ENCODE measurements at places on chromosomes 16 and 17.

DNA sequence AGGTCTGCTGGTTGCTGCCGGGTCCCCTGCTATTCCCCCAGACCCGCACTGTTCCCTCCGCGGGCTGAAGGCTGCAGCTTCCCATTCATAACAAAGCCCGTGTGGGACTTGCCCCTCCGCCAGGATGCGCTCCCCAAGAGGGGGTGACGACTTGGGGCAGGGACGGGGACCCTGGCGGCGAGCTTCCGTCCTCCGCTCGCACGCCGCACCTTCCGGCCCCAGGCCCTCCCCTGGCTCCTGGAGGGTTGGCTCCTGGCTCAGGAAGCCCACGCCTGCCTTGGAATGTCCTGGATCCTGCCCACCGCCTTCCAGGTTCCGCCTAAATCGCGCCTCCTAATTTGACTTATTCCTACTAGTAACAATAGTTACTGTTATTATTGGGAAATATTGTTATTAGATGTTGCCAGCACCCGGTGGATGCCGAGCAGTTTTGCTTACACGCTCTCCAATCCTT, 1.1 kb upstream of the TFAP4 start:
- DNase-seq: peak; percentile 60

GRCh38 chr16:3670711-3671110, 16.2 kb downstream of the DNASE1 start:
- DNase-seq: no peak

DNA sequence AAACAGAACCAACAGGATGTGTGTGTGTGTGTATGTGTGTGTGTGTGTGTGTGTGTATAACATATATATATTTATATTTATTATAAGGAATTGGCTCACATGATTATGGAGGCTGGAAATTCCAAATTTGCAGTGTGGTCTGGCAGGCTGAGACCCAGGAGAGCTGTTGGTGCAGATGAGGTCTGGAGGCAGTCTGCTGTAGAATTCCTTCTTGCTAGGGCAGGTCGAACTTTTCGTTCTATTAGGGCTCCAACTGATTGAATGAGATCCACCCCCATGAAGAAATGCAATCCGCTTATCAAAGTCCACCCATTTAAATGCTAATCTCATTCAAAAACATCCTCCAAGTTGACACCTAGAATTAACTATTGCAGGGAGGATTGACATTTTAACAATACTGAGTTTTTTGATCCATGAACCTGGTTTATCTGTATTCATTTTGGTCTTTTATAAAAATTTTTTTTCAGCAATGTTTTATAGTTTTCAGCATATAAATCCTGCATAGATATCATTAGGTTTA, 85.0 kb downstream of the CYLD start:
- DNase-seq: no peak

GRCh38 chr16:31064882-31065461, 9.1 kb downstream of the ZNF668 start:
- DNase-seq: peak; percentile 79

GRCh38 chr17:82962163-82962720, 117.2 kb upstream of the METRNL start:
- no peak for DNase-seq

GRCh38 chr16:64455275-64455674, 666.6 kb downstream of the CDH11 start:
- no peak for DNase-seq

DNA sequence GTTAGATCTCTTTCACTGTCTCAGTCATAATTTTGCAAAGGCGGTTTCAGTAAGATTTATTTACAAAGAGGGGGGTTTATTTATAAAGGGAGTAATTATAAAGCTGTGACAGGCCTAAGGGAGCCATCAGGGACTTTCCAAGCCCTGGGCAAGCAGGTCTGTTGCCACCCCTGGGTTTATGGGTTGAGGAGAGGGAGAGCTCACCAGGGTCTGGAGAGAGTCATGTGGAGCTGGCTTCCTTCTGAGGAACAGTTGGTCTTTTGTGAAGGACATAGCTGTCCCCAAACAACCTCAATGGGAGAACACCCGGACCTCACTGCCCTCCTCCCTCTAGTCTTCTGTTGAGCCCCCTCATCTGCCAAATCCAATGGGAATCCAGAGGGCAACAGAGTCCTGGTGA, 9.8 kb downstream of the ITGAM start:
- no peak for DNase-seq

DNA sequence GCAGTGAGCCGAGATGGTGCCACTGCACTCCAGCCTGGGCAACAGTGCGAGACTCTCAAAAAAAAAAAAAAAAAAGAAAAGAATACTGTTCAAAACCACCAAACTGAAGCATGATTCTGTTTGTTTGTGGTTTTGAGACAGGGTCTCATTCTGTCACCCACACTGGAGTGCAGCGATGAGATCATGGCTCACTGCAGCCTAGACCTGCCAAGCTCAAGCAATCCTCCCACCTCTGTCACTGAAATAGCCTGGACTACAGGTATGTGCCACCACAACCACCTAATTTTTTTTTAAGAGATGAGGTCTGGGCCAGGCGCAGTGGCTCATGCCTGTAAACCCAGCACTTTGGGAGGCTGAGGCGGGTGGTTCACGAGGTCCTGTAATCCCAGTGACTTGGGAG, 4.3 kb downstream of the SUMO2 start:
- no peak for DNase-seq

GRCh38 chr17:7354262-7354843, 603 bp upstream of the TMEM95 start:
- peak; percentile 90 for DNase-seq

DNA sequence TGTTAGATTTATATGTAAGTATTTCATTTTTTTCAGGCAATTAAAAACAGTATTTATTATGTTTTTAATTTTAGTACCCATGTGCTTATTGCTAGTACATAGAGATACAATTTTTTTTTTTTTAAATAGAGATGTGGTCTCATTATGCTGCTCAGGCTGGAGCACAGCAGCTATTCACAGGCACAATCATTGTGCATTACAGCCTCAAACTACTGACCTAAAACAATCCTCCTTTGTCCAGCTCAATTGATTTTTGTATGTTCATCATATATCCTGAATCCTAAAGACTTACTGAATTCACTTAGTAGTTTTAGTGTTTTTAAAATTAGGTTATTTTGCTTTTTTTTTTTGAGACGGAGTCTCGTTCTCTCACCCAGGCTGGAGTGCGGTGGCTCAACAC, 26.3 kb downstream of the SPECC1 start:
- DNase-seq: no peak

DNA sequence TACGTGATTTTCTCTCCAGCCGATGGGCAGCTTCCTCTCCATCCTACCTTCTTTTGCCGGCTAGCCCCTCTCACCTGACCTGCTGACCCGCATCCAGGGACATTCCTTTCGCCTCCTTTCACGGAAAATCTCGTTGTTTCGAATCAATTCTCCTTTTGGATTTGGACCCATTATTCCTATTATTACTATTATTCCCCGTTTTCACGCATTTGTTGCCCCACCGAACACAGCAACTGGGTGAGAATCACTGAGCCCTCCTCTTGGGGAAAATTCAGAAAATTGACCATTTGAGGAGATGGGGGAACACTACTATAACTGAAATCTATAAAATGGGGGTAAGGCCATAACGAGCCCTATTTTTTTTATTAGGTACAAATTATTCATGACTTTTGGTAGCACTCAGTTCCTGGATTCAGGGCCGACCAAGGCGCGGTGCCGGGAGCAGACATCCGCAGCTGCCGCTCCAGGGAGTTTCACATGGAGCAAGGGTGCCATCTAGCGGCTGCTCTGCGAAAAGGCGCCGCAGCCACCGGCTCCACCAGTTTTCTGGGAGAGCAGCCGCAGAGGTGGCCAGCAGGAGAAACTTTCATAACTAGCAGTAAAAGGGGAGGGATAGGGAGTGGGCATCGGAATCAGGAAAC, 3.3 kb upstream of the HOXB8 start:
- peak; percentile 91 for DNase-seq

GRCh38 chr16:88783391-88784073, 1.5 kb downstream of the PIEZO1 start:
- DNase-seq: no peak

- DNase-seq: no peak
These were observed 877 bp upstream of the BCL7C start for GRCh38 chr16:30894540-30895368.

- DNase-seq: no peak
These were observed 1349.4 kb downstream of the CDH8 start for GRCh38 chr16:60686824-60687223.

DNA sequence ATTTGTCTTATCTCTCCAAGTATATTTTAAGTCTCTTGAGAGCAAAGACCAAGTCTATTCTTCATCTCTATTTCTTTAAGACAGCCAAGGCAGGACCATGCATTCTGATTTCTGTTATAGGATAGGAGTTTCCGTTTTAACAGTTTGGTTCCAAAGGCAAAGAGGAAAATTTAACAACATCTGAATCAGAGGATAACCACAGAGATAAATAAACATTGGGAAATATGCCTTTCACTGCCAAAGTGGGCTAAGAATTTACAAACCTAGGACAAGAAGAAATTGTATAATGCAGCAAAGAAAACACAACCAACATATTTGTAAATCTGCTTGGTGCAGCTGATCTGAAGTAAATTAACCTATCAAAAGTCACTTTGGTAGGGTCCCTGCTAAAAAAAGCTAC, 37.7 kb downstream of the USP32 start:
- peak; percentile 21 for DNase-seq

DNA sequence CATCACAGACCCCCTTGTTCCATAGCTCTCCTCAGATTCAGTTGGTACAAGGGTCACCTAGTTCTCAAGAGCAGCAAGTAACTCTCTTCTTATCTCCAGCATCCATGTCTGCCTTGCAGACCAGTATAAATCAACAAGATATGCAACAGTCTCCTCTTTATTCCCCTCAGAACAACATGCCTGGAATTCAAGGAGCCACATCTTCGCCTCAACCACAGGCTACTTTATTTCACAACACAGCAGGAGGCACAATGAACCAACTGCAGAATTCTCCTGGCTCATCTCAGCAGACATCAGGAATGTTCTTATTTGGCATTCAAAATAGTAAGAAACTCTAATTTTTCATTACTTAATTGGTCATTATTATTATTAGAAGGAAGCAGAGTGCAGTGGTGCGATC, 32.4 kb downstream of the NQO1 start:
- DNase-seq: no peak

- no peak for DNase-seq
These were observed 19.6 kb downstream of the SPIRE2 start for GRCh38 chr16:89847940-89848297.

GRCh38 chr17:21275047-21275578, 9.4 kb upstream of the MAP2K3 start:
- DNase-seq: no peak

DNA sequence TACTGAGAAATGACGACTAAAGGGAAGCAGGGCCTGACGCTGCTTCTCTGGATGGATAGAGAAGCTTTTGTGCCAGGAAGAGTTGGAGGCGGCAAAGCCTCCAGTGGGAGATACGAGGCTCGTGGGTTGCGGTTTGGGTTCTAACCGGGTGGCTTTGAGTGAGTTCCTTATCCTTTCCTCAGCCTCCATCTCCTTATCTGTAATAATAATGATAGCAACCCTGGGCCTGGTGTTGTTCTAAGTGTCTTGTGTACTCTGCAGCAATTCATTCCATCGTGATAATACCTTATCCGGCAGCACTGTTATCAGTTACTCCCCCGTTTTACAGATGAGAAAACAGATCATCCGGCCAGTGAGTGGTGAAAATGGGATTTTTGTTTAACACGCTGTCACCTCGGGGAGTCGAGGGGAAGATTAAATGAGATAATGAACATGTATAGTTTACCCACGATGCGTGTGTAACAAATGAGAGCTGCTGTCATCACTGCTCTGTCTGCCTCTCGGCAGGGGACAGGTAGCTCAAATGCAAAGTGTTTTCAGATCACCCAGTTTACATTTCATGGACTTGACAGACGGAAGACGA, 52.0 kb upstream of the LHX1 start:
- DNase-seq: no peak

DNA sequence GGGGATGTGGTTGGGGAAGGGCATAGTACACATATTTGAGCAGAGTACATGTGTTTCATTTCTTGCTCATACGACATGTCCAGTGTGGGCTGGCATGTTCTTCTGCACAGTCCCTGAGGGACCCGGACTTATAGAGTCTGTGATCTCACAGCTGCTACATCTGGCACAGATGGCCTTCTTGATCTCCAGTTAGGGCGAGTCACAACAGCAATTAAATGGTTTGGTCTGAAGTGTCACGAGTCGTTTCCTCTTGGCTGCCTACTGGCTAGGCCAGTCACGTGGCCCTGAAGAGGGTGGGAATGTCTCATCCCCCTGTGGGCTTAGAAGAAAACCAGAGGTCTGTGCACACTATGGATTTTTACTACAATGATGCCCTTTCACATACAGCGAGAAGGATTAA, 443.6 kb downstream of the WWOX start:
- DNase-seq: no peak

- DNase-seq: no peak
These were observed 281.5 kb downstream of the TOX3 start for GRCh38 chr16:52265446-52265861.

DNA sequence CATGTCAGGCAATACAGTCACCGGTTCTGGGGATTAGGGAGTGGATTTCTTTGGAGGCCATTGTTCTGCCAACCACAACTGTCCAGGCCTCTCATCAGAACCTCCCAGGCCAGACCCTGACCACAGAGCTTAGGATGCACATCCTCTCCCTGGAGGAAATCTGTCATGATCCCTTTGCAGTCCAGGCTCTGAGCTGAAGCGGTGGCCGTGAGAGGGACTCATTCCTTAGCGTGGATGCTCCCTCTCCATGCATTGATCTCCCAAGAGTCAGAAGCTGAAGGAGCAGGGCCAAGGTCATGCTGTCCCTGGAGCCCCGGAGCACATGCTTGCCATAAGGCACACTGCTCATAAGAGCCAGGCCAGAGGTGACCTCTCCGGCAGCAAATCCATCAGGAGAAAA, 181.4 kb downstream of the COPRS start:
- DNase-seq: no peak

- no peak for DNase-seq
These were observed 20.9 kb downstream of the LDAF1 start for GRCh38 chr16:21179126-21179982.

DNA sequence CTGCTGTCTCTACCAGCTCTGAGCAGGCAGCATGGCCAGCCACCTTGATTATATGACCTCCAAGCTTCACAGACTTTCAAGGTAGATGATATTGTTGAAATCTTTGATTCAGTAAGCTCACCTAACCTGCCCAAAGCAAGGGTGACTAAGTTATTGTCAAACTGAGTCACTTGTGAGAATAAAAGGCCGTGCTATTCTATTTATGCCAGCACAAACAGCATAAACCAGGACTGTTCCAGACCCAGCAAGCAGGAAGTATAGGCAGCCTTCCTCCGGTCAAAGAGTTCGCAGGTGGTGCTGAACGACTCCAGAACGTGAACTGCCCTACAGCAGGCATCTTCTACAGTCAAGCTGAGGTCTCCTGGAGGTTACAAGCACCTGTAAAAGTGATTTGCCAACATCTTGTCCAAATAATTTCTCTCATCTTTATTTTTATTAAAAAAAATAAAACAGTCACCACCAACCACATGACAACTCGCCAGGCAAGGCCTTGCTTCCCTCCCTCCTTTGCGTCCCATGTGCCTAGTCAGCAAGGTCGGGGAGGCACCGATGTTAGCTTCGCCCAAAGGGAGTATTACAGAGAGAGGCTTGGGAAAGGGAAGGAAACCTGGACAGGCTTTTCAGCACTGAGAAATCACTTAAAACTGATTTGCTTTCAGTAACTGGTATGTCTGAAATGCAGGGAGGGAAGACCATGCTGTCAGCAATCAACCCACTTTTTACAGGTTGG, 10.8 kb downstream of the ARL2BP start:
- peak; percentile 47 for DNase-seq

GRCh38 chr16:72532906-72533410, 361.0 kb upstream of the PMFBP1 start:
- DNase-seq: no peak
